ENCODE measurements at places on chromosomes 6 and 20. TPM values are rescaled to one million over a fixed set of nuclear protein-coding genes. Genes with fewer than 3 reads are reported as not detected.

The CST4 gene
- total RNA-seq, result not detected

The ECT2L gene
- 0.10 TPM for total RNA-seq

- DNase-seq, result no peak
These were observed 155.8 kb downstream of the RNGTT start for GRCh38 chr6:88807622-88808021.

- DNase-seq, result no peak
These were observed 150.9 kb downstream of the MAFB start for GRCh38 chr20:40538131-40538530.

GRCh38 chr20:24651976-24652345, 182.5 kb downstream of the SYNDIG1 start:
- no peak for DNase-seq

DNA sequence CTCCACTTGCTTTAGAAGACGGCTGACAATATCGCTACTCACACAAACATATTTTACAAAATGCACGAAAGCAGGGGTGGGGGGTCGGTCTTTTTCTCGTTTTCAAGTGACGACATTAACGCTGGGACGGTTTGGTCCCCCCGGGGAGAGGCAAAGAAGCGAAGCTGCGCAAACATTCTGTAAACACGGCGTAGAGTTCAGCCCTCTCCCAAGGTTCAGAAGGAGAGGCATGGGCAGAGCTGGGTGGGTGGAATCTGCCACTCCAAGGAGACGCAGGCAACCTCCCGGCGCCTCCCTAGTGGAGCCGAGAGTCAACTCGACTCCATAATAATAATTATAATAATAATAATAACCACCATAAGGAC, 2.4 kb downstream of the NKX2-2 start:
- DNase-seq, result no peak

- no peak for DNase-seq
These were observed 17.9 kb downstream of the NCR2 start for GRCh38 chr6:41353333-41353732.
